ENCODE measurements at places on chromosomes 11 and 22.
A peak's percentile ranks its signal among the peaks of the same experiment; 100 is the strongest.

DNA sequence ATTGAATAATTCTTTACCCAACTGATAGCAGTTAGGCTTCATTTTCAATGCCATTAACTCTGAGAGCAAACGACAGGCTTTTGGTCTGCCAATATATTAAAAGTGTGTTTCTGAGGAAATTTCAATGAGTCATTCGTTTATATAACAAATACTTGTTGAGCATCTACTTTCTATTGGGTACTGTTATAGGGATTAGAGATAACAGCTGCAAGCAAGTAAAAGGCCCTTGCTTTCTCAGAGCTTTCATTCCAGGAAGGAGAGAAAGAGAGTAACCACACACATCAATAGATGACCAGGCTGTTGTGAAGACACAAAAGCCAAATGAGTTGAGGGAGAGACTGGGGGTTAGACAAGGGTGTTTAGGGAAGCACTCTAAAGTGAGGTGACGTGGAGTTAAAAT is 35.7 kb downstream of the CD44 start:
- H3K27ac ChIP-seq, result no peak overlapping the region
- no peak overlapping the region for H3K4me3 ChIP-seq
- no peaks in the 10 kb centered on the region for H3K27me3 ChIP-seq
- peaks cover 31% of the 10 kb centered on the region for H3K4me1 ChIP-seq
- DNase-seq, result no peak

- no peaks in the 10 kb centered on the region for H3K36me3 ChIP-seq
- no peaks in the 10 kb centered on the region for H3K27me3 ChIP-seq
- no peak overlapping the region for H3K4me3 ChIP-seq
- no peaks in the 10 kb centered on the region for H3K4me1 ChIP-seq
- no peak overlapping the region for H3K27ac ChIP-seq
Measured at GRCh38 chr11:129785383-129786111, 30.1 kb upstream of the TMEM45B start.

DNA sequence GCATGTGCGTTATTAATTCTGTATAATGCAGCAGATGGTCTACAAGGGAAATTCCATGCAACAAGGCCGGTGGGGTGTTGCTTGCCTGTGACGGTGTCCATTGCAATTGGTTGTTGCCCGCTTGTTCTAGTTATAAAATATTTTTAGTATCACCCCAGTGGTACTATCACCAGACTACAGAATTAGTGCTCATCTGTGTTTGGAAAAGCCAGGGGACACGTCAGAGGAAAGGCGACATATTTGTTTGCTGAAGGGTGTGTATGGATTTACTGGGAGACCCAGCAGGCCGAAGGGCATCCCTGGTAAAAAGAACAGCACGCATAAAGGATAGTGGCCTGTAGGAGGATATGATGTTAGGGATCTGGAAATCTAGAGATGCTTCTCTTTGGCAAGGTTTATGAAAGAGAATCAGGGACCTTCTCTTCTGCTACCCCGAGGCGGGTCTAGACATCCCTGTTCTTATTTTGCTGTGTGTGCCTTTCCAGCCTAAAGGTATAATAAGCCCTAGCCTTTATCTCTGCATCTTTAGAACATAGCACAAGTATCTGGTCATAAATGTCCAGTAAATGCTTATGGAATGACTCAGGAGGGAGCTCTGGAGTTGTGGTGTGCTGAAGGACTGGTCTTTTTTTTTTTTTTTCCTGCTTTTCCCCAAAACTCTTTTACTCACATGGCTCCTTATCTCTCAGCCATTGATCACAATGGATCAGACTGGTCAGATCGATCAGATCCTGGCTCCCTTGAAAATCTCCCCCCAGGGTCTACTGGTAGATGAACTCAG is 90.9 kb downstream of the LDLRAD3 start:
- no peaks in the 10 kb centered on the region for H3K36me3 ChIP-seq
- DNase-seq, result peak; percentile 42
- no peak overlapping the region for H3K27ac ChIP-seq
- H3K27me3 ChIP-seq, result no peaks in the 10 kb centered on the region

DNA sequence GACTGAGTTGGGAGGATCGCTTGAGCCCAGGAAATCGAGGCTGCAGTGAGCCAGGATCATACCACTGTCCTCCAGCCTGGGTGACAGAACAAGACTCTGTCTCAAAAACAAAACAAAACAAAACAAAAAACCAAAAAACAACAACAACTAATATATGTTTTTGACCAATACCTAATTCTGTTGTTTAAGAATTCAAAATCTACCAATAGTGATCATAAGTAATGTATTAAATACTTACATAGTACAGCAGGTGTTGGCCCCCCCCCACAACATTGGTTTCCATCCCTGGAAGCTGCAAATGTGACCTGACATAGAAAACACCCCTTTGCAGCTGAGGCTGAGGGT is 74.7 kb downstream of the KCNQ1 start:
- no peaks in the 10 kb centered on the region for H3K27me3 ChIP-seq
- H3K27ac ChIP-seq, result no peak overlapping the region
- no peak overlapping the region for H3K4me3 ChIP-seq
- H3K4me1 ChIP-seq, result no peaks in the 10 kb centered on the region
- DNase-seq, result no peak

DNA sequence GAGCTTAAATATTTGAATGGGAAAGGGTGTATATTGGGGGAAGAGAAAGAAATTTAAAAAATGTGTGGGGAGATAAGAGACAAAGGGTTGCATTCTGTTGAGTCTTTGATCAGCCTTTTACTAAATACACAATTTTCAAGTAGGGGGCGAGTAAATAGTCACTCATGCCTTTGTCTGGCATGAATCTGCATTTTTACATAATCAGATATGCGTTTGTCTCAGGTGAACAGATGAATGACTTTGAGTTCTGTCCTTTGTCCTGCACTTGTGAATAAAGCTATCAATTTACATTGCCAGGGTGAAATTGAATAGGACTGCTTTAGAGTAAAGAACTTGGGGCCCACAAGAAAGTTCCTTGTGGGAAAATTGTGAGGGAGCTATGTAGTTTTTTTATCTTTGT is 523.6 kb upstream of the LUZP2 start:
- no peak for DNase-seq
- no peak overlapping the region for H3K27ac ChIP-seq
- no peaks in the 10 kb centered on the region for H3K27me3 ChIP-seq
- no peaks in the 10 kb centered on the region for H3K4me1 ChIP-seq
- no peak overlapping the region for H3K4me3 ChIP-seq

Measured in small intestine (tissue), 16 donors.